ENCODE measurements at places on chromosomes 3 and 15.

DNA sequence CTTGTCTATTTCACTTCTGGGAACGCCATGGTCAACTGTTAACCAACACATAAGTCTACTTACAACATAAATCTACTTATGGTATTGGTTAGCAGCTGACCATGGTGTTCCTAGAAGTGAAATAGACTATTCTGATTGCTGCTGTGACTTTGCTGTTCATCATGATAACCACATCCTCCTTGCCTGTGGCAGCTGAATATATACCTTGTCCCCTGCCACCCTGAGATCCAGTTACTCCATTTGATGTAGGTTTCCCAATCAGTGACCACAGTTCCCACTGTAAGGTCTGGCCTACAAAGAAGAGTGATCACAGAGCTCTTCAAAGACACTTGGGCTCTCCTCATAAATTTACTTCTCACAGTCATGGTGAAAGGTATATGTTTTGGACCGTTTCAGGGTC, 66.8 kb upstream of the ALDH1A3 start:
- DNase-seq: no peak

DNA sequence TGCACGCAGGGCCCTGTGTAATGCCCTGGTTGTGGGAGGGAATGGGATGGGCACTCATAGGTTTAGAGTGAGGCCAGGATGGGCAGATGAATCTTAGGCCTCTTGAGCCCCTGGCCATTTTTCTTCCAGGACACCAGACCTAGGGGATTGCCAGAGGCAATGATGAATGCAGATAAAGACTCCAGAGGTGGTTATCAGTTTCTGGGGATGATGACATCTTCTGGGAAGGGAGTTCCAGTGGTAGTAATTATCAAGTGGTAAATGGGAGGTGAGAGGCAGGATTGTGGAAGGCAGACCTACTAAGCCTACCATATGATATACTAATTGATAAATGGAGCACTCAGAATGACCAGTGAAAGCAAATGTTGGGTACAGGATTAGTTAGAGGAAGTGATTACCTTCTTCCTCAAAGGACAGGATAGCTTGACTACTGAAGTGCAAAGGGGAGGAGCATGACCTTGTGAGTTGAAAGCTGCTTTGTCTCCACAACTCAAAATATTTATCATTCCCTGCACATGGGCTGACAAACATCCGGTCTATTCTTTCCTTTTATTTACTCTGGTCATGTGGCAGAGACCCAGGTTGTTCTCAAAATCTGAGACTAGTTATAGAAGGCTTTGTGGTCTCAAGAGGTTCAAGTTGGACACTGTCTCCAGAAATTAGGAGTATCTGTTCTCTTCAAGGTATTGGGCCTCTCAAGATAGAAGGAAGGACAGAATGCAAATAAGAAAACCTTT, 10.2 kb upstream of the MAPK6 start:
- no peak for DNase-seq

GRCh38 chr3:13580256-13581023, 31.5 kb downstream of the FBLN2 start:
- no peak for DNase-seq

- DNase-seq: no peak
Observed at GRCh38 chr3:124893526-124893925, 6.4 kb upstream of the ITGB5 start.

DNA sequence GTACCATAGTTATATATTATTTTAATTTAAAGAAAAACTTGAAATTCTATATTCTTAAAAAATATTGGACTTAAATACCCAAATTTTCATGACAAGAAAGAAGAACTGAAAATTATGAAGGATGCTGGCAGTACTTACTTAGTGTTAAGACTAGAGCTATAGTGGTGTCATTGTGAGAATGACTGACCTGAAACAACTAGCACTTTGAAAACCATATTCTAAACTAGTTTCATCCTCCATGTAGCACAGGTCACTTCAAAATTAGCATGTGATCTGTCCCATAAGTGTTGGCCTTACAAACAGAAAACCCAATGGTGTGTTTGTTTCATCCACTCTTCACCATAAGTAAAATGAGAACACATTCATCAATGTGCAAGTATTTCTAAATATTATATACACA, 208.6 kb downstream of the ZIC4 start:
- no peak for DNase-seq

DNA sequence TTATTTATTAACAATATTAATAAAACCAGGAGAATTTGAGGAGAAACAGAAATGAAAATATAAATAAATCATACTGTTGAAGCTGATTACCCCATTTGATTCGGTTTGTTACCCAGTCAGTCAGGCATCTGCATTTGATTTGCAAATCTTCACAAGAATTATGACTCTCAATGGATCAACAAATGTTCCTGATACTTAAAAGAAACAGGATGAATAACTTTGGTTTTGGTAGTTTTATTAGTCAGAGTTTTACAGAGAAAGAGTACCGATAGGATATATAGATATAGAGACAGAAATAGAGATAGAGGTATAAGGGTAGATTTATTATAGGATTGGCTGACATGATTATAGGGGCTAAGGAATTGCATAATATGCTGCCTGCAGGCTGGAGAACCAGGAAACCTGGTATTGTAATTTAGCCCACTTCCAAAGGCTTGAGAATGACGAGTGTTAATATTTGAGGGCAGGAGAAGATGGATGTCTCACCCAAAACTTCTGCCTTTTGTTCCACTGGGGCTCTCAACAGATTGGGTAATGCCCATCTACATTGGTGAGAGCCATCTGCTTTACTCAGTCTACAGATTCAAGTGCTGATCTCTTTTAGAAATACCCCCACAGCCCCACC, 241.6 kb upstream of the COL8A1 start:
- DNase-seq: no peak

GRCh38 chr3:32978331-32978730, 26.9 kb downstream of the CCR4 start:
- DNase-seq: no peak

GRCh38 chr15:79682285-79682684, 214.5 kb downstream of the MTHFS start:
- DNase-seq: peak; percentile 57

- no peak for DNase-seq
Observed at GRCh38 chr3:124223853-124224252, 231.9 kb upstream of the ROPN1 start.

DNA sequence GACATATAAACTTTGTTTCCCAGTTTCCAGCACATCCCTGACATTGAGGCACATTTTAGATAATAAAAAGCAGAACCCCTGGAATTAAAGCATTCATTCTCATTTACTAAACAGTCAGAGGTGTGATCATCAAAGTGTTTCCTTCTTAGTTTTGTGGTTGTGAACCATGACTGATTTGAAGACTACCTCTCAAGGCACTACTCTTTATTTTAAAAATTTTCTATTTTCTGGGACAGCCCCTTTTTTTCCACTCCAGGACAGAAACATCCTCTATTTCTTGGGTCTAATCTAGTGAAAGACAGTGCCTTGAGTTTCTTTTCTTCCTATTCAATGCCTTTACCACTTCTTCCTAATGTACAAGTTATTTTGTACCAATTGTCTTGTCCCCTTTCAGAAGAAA, 5.2 kb downstream of the SST start:
- DNase-seq: no peak

GRCh38 chr15:88900309-88900981, 5.1 kb upstream of the HAPLN3 start:
- DNase-seq: peak; percentile 69

DNA sequence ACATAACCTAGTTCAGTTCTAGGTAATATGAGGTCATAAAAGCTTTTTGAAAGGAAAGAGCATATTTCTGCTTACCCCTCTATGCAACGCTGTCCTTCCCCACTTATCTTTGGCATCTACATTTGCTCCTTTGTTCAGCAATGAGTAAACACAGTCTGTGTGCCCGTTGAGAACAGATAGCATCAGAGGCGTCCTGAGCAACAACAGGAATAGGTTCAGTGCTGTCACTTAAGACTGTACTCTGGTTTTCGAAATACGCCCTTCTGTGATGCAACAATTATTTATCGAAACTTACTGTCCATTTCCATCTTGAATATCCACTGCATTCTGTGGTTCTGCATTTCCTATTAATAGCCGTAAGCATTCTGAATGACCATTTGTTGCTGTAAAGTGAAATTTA, 84.4 kb downstream of the BTD start:
- no peak for DNase-seq

DNA sequence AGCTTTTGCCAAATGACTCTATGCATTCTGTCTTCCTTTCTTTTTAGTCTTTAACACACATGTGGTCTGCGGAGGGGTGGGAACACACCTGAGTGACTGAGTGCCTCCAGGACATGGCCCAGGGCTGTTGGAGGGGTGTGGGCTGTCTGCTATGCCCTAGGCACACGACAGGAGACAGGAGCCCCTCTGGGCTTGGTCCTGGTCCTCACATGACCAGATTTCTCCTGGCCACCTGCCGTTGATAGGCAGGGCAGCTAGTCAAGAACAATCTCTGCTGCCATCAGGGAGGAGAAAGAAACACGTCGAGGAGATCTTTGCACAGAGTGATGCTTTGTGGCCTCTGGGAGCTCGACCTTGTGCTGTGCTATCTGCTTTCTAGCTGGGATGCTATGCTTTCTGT, 176.6 kb downstream of the KLF13 start:
- no peak for DNase-seq

Data from LHCN-M2 (cell line).